Upper lobe of left lung (tissue), 6 donors: ENCODE measurements at places on chromosomes 4 and X.
A peak's percentile ranks its signal among the peaks of the same experiment; 100 is the strongest.

GRCh38 chr4:74105656-74106280, 6.8 kb upstream of the CXCL2 start:
- DNase-seq = no peak

- no peak for DNase-seq
These were observed 16.6 kb downstream of the SAT1 start for GRCh38 chrX:23799469-23800065.

DNA sequence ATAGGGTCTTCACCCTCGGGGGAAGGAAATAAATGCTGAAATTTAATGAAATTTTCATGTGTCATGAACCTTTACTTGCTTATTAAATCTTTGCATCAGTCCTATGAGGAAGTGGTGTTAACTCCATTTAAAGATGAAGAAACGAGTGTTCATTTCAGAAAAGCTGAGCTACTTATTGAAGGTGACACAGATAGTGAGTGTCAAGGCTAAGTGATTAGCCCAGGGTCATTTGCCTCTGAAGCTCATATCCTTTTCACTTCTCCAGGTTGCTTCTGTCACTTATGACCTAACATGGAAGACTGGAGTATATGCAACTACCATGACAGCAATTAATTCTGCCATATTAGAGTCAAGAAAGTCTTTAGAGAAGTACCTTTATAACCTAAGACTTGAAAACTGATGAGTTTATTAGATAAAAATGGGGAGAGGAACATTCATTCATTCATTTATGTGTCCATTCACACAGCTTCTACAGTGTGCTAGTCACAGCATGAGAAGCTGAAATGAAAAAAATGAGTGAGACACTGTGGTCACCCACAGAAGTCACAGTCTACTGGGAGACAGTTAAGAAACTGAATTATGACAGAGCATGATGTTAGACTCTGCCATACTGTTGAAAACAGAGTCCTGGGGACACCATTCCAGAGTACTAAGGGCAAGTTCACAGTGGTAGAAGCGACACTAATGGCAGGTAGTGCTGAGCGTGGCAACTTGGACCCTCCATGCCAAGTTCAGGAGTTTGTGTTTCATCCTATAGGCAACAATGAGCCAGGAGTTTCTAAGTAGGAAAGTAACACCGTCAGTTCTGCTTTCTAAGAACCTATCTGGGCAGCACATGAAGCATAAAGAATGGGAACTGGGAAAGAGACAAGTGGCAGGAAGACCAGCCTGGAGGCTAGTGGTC, 21.3 kb downstream of the ALPK1 start:
- DNase-seq = no peak

- DNase-seq = no peak
These were observed 59.5 kb downstream of the SLC39A8 start for GRCh38 chr4:102285831-102286230.

- DNase-seq = no peak
These were observed 113.6 kb upstream of the EMCN start for GRCh38 chr4:100631281-100631968.

DNA sequence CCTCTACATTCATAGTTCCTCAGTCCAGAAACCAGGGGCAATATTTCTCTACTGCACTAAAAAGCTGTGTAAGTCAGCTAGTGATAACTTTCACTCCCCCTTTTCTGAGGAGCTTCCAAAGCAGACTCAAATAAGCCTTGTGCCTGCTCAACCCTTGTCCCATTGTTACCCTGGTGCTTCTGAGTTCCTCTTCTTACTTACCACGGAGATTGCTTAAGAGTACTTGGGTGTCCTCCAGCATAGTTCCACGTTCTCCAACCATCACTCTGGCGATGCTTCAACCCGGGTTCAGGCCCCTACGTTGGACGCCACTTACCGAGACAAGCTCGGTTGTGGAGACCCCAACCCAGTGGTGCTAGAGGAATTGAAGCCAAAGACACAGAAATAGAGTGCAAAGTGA, 71.6 kb downstream of the ADAM29 start:
- no peak for DNase-seq

DNA sequence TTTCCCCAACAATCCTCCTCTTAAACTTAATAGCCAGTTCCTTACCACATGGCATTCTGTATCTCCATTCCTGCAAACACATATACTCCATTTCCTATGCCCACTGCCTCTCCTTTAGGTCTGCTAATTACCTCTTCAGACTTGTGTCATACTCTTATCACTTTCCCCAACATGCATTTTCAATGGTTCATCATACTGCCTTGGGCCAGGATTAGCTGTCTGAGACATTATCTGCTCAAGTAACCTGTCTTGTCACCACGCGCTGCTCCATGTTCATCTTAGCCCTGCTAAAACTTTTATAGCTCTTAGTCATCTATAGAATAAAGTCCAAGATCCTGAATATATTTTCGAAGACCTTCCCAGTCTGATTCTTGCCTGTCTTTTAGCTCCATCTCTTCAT, 224.1 kb upstream of the GK2 start:
- no peak for DNase-seq

- DNase-seq = no peak
These were observed 474.8 kb downstream of the TMA16 start for GRCh38 chr4:163969291-163969690.

- DNase-seq = no peak
These were observed 2.0 kb downstream of the ARSJ start for GRCh38 chr4:113977526-113977855.

DNA sequence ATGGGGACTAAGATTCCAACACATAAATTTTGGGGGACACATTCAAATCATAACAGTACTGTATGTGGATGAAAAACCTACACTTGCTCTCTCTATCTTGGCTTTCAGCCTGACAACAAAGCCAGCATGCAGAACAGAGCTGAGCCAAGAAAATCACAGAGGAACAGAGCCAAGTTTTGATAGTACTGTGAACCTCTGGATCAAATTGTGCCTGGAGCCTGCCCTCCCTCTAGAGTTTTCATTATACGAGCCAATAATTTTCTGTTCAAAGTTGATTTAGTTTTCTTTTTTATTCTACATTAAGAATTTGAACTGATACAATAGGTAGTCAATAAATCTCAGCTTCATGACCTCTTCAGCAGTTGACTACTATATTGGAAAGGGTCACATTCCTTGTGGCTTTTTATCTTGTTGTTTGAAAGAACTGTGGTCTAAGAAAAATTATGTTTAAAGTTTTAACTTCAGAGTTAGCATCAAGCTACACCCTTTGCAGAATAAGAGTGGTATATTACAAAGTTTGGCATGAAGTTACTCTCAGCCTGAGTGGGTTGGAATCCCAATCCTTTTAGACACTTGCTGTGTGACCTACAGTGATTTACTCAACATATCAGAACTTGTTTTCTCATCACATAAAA, 31.1 kb downstream of the GRID2 start:
- no peak for DNase-seq

DNA sequence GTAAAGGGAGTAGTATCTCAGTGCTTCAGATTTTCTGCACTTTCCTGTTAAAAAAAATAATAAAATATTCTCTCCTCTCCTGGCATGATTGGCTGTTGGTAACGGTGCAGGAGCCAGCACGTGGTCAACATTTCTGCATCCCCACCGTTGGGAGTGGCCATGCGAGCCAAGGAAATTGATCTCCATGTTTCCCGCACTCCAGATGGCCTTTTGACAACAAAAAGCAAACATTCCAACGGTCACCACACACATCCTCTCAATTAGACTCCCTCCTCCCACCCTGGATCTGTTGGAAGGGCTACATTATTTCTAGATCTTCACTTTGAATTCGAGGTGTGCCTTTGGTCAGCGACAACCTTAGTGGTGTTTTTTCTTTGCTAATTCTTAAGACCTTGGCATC, 45.0 kb downstream of the STK32B start:
- DNase-seq = no peak

DNA sequence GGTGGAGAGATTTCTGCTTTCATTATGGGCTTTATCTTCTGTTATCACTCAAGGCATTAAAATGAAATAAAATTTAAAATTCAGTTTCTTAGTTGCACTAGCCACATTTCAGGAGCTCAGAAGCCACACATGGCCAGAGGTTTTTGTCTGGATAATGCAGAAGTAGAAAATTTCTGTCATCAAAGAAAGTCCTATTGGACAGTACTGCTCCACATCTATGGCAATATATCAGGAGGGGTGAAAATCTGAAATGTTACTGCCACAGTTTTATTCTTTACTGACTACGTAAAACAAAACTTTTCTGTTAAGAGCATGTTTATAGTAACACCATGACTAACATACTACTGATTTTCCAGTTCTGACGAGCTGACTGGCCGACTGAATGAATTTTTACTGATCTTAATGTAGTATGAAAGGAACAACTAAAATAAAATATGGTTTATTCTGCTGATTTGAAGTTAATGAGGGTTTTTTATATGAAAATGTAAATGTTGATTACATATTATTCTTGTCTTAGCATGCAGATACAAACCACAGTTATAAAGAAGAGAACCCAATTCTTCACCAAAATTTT, 264.0 kb upstream of the HAND2 start:
- DNase-seq = no peak

GRCh38 chr4:148405161-148405893, 36.9 kb downstream of the NR3C2 start:
- peak; percentile 47 for DNase-seq

DNA sequence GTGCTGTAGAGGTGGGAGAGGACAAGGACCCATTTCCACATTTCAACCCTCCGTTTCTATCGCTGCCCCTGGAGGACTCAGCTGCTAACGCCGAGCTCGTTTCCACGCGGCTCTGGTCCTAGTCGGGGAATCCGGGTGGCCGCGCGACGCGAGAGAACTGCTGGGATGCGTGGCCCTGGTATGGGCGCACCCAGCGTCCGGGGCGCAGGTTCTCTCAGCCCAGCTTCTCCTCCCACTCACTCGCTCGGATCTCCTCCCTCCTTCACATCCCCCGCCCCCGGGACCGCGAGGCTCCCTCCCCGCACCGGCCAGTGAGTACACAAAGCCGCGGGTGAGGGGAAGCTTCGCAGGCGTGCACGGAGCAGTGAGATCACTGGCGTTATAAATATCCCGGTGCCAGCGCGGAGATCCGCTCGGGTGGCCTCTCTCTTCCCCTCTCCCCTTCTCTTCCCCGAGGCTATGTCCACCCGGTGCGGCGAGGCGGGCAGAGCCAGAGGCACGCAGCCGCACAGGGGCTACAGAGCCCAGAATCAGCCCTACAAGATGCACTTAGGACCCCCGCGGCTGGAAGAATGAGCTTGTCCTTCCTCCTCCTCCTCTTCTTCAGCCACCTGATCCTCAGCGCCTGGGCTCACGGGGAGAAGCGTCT, at the start of gene FGF5:
Gene FGF5 (plus strand): TSS at position 412 of the 649 bp plus-strand sequence. CDS start 161 bp downstream, at position 573.
- peak; percentile 86 for DNase-seq

DNA sequence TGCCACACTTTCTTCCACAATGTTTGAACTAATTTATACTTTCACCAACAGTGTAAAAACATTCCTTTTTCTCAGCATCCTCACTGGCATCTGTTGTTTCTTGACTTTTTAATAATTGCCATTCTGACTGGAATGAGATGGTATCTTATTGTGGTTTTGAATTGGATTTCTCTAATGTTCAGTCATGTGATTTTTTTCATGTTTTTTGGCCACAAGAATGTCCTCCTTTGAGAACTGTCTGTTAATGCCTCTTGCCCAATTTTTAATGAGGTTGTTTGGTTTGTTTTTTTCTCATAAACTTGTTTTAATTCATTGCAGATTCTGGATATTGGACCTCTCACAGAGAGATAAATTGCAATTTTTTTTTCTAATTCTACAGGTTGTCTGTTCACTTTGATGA, 1195.2 kb downstream of the TECRL start:
- DNase-seq = no peak
